ENCODE measurements at places on chromosomes 16 and 17.

GRCh38 chr17:46061435-46061834, 62.4 kb downstream of the STH start:
- DNase-seq: no peak

DNA sequence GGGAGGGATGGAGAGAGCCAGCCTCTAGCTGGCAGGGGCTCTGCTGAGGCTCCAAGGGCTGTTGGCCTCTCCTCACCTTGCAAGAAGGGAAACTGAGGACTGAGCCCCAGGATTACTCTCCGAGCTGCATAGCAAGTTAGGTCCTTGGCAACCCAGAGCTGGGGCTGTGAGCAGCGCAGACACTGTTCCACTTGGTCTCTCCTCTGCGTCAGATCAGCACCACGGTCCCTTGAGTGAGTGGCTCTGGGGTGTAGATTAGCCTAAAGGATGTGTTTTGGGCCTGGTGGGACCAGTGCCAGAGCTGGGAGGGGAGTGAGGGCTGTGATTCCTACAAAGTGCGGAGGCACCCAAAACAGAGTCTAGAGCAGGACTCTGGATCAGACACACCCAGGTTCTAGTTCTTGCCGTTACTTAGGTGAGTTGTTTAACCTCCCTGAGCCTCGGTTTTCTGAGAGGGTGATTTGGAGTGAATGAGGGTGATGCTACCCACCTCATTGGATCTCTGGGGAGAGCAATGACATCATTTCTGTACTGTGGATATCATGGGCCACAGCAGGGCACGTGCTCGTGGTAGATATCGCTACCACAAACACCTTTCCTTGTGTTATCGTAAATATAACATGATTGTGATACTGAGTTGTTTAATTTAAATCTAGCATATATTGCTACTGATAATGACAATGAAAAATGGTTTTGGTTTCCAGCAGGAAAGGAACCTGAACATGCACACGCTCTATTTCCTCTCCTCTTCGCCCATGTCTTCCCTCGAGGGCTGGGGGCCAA, 8.1 kb upstream of the FADS6 start:
- no peak for DNase-seq

DNA sequence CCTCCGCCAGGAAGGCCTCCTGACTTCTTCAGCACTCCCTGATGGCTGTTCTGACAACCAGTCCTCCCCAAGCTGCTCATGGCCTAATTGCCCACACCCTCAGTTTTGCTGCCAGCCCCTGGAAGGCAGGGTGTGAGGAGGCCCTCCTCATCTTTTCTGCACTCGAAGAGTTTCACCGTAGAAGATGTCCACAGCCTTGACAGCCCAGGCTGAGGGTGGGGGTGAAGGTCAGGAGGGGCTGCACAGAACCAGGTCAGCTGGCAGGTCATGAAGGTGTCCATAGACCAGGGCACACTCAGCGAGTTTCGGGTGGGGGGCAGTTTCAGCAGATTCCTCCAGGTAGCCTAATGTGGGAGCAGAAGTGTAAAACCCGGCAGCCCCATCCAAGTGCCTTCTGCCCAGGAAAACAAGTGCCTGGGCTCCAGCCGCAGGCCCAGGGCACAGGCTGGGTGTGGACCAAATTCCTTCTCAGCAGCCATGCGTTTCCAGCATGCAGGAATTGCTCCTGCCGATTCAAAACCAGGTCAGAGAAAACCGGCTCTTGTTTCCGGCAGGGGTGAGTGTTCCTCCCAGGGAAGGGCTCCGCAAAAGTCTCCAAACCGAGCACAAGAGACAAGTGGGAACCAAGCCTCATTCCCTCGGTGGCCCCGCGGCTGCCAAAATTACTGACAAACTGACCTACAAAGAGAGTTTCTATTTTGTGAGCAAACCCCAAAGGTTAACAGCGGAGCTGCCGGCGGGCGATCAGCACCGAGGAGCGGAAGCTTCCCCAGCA, 228.8 kb downstream of the C16orf78 start:
- no peak for DNase-seq

- no peak for DNase-seq
Measured at GRCh38 chr16:53899431-53899830, 195.5 kb downstream of the FTO start.

DNA sequence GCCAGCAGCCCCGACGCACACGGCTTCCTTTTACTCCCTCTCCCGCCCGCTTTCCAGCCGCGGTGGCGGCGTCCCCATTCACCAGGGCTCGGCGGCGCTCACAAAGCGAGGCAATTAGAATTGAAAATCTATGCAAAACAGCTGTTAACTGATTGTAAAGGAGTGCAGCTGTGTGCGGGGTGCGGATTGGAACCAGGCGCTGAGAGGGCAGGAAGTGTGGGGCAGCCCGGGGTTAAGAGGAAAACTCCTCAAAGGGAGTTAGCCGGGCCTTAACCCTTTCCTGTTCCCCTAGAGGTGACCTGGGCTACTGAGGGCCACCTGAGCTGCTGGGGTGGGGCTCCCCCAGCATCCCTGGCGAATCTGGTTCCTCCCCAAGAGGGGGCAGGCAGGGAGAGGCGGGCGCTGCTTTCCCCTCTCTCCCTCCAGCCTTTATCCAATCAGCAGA, 5.8 kb upstream of the GSE1 start:
- DNase-seq: no peak

DNA sequence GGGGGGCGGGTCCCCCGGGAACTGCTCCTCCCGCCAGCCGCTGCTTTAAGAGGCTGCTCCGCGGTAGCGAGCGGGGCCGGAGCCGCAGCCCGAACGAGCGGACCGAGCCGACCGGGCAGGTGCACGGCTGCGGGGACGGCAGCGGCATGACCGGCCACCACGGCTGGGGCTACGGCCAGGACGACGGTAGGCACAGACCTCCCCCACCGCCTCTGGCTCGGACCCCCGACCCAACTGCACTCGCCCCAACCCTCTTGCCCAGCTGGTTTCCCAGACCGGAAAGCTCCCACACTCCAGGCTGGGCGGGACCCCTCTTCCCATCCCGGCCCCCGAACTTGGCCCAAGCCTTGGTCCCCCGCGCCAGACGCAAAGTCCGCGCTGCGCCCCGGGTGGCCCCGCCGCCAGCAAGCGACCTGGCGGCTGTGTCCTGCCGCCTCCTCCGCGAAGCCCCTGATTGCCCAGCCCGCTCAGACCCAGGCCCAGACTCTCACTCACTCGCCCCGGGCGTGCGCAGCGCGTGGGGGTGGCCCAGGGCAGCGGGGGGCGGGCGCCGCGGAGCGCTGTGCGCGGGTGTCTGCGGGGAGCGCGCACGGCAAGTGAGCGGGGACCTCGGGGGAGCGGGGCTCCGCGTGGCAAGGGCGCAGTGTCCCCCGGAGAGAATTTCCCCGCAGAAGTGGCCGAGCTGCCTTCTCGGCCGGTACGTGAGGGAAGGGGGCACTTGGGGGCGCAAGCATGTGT, at the start of gene CA7:
TSS of gene CA7 (plus strand) at position 73 of the 738 bp plus-strand sequence. CDS start at position 147, 74 bp downstream.
- DNase-seq: no peak

DNA sequence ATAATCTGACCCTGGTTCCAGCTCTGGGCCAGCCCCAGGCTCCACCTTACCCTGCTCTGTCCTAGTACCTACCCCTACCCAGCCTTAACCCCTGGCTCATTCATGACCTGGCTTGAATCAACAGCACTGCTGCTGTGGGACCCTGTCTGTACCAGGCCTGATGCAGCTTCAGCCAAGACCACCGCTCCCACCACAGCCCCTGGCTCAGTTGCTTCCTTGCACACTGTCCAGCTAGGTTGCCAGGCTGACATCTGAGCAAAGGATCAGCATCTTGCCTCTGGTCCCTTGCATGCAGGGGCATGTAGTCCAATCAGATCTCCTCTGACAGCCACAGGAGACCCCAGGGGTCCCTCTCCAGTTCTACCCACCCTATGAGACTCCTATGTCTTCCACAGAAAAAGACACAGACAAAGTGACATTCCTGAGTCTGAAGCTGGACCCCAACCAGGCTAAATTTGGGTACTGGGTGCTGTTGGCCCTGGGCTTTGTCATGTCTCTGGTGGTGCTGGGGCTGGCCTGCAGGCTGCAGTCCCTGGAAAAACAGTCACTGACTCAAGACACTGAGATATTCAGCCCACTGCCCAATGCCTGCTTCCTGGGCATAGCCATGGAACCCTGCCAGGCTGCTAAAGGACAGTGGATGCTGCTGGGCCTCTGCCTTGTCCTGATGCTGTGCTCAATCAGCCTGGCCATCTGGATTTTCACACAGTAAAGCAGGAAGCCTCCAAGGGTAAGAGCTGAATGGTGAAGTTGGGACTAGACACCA, 3.9 kb upstream of the KCNH6 start:
- no peak for DNase-seq

- no peak for DNase-seq
Measured at GRCh38 chr17:7807206-7807605, 26.8 kb upstream of the KDM6B start.

GRCh38 chr16:89089120-89089519, 4.5 kb upstream of the ACSF3 start:
- no peak for DNase-seq

GRCh38 chr16:58123896-58124600, 5.1 kb downstream of the CFAP20 start:
- no peak for DNase-seq

DNA sequence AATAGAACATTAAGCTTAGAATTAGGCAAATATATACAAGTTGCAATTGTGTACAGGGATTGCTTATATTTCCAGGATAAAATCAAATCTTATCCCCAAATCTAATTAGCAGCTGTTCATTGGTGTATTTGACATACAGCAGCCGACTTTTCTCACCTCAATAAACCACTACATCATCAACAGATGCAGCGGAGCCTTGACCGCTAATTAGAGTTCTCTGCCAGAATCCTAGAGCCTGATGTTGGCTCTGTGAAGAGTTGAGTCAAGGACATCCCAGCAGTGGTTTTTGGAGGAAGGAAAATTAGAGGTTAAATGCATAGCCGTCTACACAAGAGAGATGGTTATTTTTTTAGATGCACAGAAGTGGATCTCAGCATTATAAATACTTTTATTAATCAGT, 221.9 kb upstream of the CACNG5 start:
- DNase-seq: no peak

DNA sequence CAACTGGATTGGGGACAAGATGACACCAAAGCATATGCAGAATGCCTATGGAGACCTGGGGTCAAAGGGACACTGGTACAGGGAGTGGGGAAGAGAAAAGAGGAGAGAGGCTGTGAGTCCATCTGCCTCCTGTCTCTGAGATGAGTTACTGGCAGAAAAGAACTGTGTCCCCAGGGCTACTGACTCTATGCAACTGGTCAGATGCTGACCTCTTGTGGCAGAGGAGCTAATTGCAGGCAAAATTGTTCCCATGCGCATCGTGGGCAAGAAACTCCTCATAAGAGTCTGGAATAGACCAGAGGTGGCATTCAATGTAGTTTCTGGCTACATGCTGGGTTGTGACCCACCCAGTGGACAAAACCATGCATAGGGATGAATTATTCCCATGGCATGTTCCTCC, 26.1 kb upstream of the MLKL start:
- DNase-seq: no peak

DNA sequence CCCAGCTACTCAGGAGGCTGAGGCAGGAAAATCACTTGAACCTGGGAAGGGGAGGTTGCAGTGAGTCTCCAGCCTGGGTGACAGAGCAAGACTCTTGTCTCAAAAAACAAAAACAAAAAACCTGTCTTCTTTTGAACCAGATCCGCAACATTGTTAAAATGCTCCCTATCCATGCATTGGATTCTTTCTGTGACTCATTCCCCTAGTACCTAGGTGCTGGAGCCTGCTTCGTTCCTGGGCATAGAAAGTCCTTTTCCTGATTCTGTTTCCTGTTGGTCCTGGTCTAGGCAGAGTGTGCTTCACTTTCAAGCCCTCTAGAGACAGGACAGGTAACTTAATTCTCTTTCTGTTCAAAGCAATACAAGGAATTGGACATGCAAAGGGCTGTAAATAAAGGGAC, 5.2 kb downstream of the EPN2 start:
- DNase-seq: no peak

GRCh38 chr17:43732958-43733357, 25.6 kb downstream of the SOST start:
- DNase-seq: no peak

DNA sequence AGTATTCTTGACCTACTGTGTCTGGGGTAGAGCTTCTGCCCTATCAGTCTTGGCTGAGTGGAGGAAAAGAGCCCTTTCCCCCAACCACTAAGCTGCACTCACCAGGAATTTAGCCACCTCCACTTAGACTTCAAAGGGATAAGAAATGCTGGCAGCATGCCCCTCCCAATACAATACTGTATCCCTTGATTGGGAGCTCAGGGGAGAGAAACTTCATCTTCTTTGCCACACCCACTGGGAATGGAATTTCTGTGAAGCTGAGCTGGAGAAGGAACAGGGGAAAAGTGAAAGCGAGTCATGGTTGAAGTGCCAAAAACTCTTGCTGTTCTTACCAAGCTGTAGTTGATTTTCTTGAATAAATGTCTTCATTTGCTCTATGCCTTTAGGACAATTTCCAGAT, 68.8 kb downstream of the CEP112 start:
- no peak for DNase-seq

GRCh38 chr17:69130627-69131296, 10.9 kb downstream of the ABCA6 start:
- no peak for DNase-seq

GRCh38 chr16:71627731-71628181, 1.8 kb downstream of the MARVELD3 start:
- no peak for DNase-seq

DNA sequence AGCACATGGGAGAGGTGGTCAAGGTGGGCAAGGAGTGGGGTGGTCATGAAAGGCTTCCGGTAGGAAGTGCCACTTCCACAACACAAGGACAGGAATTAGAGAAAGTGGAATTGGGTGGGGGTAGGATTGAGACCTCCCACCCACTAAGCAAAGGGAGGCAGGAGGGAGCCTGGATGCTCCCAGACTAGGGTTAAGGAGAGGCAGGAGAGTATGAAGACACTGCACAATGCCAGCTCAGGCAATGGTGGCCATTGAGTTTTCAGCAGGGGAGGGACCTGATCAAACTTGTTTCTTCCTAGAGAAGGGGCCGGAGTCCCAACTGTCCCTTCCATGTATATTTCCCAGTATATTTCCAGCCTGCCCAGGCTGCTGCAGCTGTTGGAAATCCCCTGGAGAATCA, 3.1 kb upstream of the RAB11FIP4 start:
- no peak for DNase-seq

DNA sequence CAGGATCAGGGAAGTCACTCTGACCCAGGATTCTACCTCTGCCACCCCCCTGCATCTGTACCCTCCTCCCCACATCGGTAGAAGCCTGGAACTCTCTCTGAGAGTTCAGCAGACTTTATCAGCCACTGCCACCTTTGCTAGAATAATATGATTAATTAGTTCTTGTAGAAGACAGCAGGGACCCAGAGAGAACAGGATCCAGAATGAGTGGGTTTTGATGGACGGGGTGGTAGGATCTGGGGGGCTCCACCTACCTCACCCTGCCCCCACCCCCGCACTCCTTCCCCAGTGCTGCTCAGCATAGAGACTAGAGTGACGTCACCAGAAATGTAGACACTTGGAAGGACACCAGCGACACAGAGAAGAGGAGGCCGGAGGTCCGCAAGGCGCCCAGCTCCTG, 33.5 kb downstream of the ABCC6 start:
- no peak for DNase-seq

GRCh38 chr17:38883592-38884526, 14.0 kb downstream of the LASP1 start:
- no peak for DNase-seq

- no peak for DNase-seq
Measured at GRCh38 chr16:3998793-3999478, 117.3 kb downstream of the ADCY9 start.

GRCh38 chr17:78532922-78533640, 44.1 kb downstream of the DNAH17 start:
- no peak for DNase-seq

GRCh38 chr17:52383493-52384100, 225.1 kb upstream of the CA10 start:
- no peak for DNase-seq

All from stimulated activated CD8-positive, alpha-beta memory T cell treated with anti-CD3 and anti-CD28 coated beads, Interleukin-2, amount 100 ng/mL, for 1 hour (primary cell).